ENCODE measurements at places on chromosomes 4 and X. TPM values are rescaled to one million over a fixed set of nuclear protein-coding genes. Genes with fewer than 3 reads are reported as not detected.

The MND1 gene
- 21.8 TPM for total RNA-seq

DNA sequence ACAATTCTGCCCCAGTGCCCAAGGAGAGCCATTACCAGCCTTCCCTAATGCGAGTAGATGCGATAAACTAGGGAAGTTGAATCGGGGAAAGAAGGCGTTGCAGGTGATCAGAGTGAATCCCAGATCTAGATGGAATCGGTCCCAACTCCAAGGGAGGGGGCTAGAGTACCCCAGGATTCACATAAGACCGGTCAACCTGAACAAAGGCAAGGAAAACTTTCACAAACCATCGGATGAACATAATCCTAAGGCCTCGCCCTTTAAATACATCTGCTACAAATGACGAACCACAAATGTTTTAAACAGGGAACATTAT lies 11.2 kb upstream of the ZCCHC13 start:
- no peak for DNase-seq

- no peak for DNase-seq
Observed at GRCh38 chrX:133913009-133913408, 72.4 kb downstream of the GPC3 start.

DNA sequence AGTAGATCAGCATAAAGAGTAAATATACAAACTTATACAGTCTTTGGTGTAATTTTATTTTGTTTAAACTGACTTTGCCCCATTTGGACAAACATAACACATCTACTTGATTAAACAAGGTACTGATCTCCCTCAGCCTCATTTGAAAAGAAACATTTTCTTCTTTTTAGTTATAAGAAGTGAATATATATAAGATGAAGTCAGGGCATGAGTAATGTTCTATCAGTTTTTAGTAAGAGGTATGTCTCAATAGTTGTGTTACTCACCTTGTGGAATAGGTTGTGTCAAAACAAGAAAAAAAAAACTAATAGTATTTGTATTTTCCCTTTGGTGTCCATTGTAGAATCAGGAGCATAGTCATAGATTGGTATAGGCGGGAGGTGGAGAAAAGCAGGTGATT lies 327.4 kb downstream of the RPA4 start:
- no peak for DNase-seq

The RTL9 gene
- 0.26 TPM for total RNA-seq

- no peak for DNase-seq
Observed at GRCh38 chrX:40816906-40817305, 81.6 kb upstream of the MED14 start.

DNA sequence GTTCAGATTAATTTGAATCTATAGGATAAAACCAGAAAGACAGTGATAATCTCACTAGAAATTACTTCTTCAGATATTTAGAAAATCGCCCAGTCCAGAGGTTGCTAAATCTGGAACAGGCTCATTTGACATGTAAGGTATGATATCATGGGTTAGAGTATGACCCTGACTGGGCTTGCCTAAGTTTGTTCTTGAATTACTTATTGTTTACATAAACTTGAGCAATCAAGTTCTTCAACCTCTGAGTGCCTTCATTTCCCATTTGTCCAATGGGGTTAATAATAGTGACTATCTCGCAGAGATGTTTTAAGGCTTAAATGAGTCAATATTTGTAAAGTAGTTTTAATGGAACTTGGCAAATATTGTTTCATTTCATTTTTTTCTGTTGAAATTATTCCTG lies 1947.6 kb upstream of the IGFBP7 start:
- no peak for DNase-seq

The NPNT gene
- 42.1 TPM for total RNA-seq

The GAGE10 gene
- not detected for total RNA-seq

The PPEF2 gene
- not detected for total RNA-seq

Data from Caco-2 (cell line).